ENCODE measurements at places on chromosomes 2 and 18. TPM values are rescaled to one million over a fixed set of nuclear protein-coding genes. Genes with fewer than 3 reads are reported as not detected.

DNA sequence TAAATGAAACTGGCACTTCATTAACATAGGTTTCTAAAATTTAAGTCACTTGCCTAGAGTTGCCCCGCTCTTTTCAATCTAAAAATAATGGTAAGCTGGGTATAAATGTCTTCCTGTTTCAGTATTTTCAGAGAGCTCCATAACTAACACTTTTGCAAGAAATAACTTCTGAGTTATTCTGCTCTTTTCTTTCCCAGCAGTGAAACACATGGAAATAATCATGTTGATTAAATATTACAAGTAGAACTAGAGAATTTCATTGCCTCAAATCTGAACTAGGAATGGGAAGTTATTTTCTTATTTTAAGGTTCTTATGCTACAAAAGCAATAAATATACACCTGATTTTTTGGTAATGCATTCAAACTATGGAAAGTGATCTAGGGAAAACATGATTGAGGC lies 257.4 kb downstream of the IKZF2 start:
- H3K4me1 ChIP-seq = no peaks in the 10 kb centered on the region
- H3K27ac ChIP-seq = no peak overlapping the region
- no peak for DNase-seq
- no peaks in the 10 kb centered on the region for H3K36me3 ChIP-seq

DNA sequence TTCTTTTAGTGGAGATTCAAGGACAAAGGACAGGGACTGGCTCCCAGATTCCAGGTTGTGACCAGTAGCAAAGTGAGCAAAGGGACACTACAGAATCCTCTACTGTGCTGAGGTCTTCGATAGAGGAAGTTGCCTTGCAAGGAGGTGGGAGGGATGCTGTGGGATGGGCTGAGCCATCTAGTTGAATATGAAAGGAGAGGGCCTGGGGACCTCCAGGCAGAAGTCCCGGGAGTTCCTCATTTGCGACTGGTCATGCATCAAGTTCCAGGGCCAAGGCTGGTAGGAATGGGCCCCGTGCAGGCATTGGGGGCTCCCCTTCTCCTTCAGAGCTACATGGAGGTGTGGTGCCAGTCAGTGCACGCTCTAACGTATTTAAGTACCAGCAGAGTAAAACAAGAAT lies 12.6 kb upstream of the PROM2 start:
- no peak overlapping the region for H3K4me3 ChIP-seq
- H3K27me3 ChIP-seq = peaks cover 9% of the 10 kb centered on the region
- no peaks in the 10 kb centered on the region for H3K4me1 ChIP-seq
- DNase-seq = no peak
- H3K27ac ChIP-seq = no peak overlapping the region

ACMSD gene
- not detected for total RNA-seq

GRCh38 chr18:12001421-12001820 lies 20.1 kb downstream of the IMPA2 start:
- no peak overlapping the region for H3K27ac ChIP-seq
- H3K4me3 ChIP-seq = no peak overlapping the region
- H3K4me1 ChIP-seq = no peaks in the 10 kb centered on the region
- no peak for DNase-seq

CYP27A1 gene
- 0.16 TPM for total RNA-seq

CCDC121 gene
- 0.44 TPM for total RNA-seq

DNA sequence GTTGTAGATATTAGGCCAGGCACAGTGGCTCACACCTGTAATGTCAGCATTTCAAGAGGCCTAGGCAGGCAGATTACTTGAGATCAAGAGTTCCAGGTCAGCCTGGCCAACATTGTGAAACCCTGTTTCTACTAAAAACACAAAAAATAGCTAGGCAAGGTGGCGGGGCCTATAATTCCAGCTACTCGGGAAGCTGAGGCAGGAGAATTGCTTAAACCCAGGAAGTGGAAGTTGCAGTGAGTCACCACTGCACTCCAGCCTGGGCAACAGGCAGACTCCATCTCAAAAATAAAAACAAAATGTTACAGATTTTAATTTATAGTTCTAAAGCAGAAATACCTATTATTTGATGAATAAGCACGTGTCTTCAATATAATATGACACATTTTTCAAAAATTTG lies 65.6 kb upstream of the UBXN4 start:
- no peak overlapping the region for H3K4me3 ChIP-seq
- peaks cover 41% of the 10 kb centered on the region for H3K36me3 ChIP-seq
- no peaks in the 10 kb centered on the region for H3K27me3 ChIP-seq
- no peaks in the 10 kb centered on the region for H3K4me1 ChIP-seq
- H3K27ac ChIP-seq = no peak overlapping the region
- DNase-seq = no peak

DNA sequence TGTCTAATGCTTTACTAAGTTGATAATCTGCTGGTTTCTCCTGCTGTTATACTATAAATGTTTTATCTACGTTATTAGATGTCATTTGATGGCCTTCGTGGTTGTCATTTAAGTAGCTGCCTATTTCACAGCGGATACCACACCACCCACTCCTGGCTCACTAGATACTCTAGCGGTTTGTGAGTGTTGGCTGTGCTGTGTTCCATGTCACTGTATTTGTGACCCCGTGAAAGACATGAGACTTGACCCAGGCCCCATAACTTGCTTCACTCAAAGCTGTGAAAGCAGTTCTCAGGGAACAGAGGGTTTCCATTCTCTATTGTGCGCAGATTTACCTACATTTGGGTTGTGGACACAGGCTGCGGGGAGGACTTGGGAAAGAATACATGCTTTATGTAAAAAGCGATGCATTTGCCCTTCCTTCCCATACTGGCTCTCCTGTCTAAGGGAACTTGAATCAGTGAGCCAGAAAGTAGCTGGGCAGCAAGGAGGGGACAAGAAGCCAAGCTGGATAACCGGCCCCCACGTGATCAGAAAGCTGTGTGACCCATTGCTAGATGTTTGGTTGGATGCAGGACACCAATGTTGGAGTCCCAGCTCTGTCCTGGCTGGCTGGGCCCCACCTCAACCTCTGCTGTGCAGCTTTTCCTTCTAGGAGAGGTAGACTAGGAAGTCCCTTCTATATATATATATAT lies 52.2 kb downstream of the PLB1 start:
- no peaks in the 10 kb centered on the region for H3K27me3 ChIP-seq
- peaks cover 22% of the 10 kb centered on the region for H3K4me1 ChIP-seq
- no peak overlapping the region for H3K27ac ChIP-seq
- H3K36me3 ChIP-seq = no peaks in the 10 kb centered on the region
